ENCODE measurements at places on chromosomes 13 and 19. TPM values are rescaled to one million over a fixed set of nuclear protein-coding genes. Genes with fewer than 3 reads are reported as not detected.

Gene SBSN
- total RNA-seq = not detected

Gene IFNL1
- total RNA-seq = not detected

Gene ZNF790
- total RNA-seq = 18.8 TPM

Gene PCDH9
- total RNA-seq = 0.24 TPM

Gene SLC27A5
- 17.1 TPM for total RNA-seq

Gene MCEMP1
- total RNA-seq = not detected

Gene CKM
- not detected for total RNA-seq

Gene ZNF497
- total RNA-seq = 3.7 TPM

Gene MTMR6
- total RNA-seq = 14.2 TPM

Gene HMG20B
- total RNA-seq = 51.4 TPM

DNA sequence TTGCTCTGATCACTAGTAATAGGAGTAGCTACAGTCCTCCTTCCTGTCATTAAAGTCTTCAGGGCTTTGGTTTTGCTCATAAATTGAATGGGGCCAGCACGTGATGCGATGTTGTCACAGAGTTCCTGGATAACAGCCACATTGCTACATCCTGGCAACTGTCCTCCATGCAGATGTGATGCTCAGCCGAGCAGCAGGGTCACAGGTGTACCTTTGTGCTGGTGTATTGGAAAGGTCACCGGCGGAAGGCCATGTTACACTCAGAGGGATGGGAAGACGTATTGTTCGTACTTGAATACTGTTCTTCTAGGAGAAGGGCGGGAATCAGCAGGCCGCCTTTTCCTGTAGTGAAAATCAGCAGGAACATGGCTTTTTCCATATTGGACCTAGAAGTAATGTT lies 713.8 kb upstream of the GPC6 start:
- DNase-seq = peak; percentile 29

- DNase-seq = no peak
These were observed 3.7 kb downstream of the DLEU7 start for GRCh38 chr13:50839828-50840227.

GRCh38 chr19:32976223-32976805 lies 4.3 kb downstream of the FAAP24 start:
- peak; percentile 43 for DNase-seq

DNA sequence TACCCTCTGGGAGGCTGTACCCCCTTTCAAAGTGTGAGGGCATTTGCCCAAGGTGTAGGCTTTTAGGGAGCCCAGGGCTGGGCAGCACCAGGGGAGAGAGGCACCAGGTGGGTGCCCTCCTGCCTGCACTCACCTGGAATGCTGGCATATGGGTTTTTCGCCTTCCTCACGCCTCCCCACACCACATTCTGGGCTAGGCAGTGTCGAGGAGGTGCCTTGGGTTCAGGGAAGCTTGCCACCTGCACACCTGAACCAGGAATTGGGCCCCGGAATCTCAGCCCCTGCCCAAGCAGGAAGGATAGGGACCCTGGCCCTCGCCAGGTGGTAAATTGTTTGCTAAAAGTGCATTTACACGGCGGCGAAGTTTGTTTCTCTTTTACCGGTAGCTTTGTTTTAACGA lies 5.1 kb upstream of the TSHZ3 start:
- DNase-seq = no peak

DNA sequence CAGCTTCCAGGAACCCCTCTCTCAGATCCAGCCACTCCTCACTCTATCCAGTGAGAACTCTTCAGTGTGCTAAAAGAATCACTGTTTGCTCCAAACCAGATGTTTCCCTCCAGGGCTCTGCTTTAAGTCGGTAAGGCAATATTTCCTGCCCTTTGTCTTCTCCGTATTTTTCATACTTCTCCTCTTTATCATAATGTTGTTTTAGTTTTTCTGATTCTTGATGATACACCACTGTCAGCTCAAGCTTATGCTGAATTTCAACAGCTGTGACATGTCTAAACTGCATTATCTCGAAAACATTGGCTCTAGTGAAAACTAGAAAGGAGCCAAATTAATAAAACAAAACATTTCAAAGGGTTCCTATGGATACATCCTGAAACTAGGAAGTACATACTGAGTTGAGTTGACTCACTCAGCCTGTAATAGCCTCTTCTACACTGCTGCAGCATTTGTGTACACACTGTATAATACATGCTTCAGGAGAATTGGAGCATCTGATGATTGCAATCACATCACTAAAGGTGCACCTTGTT lies 39.8 kb downstream of the GPR180 start:
- DNase-seq = no peak

GRCh38 chr19:1587872-1588271 lies 4.8 kb downstream of the MBD3 start:
- DNase-seq = no peak

GRCh38 chr13:87671753-87672605 lies 808 bp downstream of the SLITRK5 start:
- DNase-seq = peak; percentile 62

- DNase-seq = no peak
These were observed 550.3 kb downstream of the GPC6 start for GRCh38 chr13:93776936-93777335.

- DNase-seq = no peak
These were observed 19.0 kb upstream of the XPO4 start for GRCh38 chr13:20921572-20921971.

GRCh38 chr19:48689449-48689848 lies 6.3 kb upstream of the FUT2 start:
- no peak for DNase-seq

GRCh38 chr19:31255174-31255799 lies 93.9 kb downstream of the TSHZ3 start:
- no peak for DNase-seq

GRCh38 chr13:37811441-37811840 lies 58.1 kb downstream of the TRPC4 start:
- no peak for DNase-seq

- no peak for DNase-seq
These were observed 6.0 kb downstream of the TMED1 start for GRCh38 chr19:10829967-10830366.

DNA sequence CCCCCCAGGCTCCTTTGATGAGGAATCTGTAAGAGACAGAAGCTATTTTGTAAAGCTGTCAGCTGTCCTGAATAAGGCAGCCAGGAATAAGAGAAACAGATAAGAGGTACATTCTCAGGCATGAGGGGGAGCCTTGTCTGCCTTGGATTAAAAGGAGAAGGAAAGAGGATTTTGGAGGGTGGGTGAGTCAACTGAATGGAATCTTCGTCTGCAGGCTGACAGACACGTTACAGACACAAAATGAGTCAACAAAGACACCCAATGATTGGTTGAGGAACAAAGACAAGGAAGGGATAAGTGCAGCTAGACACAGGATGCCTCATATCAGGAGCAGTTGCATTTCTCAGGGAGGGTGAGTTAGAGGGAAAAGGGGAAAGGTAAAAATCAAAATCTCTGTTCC lies 162.5 kb downstream of the OLFM4 start:
- peak; percentile 82 for DNase-seq

- no peak for DNase-seq
These were observed 317.7 kb upstream of the OBI1 start for GRCh38 chr13:78976696-78977095.

- DNase-seq = no peak
These were observed 123.0 kb downstream of the DNAJC15 start for GRCh38 chr13:43146400-43146799.

DNA sequence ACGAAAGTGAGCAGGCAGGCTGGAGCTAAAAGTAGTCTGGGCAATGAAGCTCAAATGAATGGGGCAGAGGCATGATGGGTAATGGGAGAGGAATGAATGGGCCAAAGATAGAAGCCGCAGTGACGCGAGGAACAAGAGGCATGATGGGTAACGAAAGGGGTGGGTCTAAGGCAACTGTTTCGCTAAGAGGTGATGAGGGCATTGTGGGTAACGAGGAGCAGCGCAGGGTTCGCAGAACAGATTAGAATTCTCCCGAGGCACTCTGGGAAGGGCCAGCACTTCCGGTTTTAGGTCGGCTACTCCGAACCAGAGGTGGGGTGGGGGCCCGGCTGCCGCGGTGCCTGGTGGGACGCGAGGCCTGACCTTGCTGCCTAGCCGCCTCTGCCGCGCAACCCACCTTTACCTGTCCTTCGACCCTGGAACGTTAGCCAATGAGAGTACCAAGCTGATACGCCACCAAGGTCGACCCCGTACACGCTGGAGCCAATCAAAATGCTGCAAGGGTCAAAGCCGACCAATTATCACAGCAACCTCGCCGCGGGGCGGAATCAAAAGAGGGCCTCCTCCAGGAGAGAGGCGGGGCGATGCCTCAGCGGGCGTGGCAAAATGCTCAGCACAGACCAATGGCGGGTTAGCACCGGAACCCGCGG lies 563 bp upstream of the TOMM40 start:
- DNase-seq = no peak

GRCh38 chr19:11100049-11100448 lies 10.8 kb downstream of the LDLR start:
- no peak for DNase-seq

- no peak for DNase-seq
These were observed 1198.5 kb downstream of the EFNB2 start for GRCh38 chr13:105336706-105337576.
